GM19239 (cell line): ENCODE measurements at places on chromosomes 7 and 10.

DNA sequence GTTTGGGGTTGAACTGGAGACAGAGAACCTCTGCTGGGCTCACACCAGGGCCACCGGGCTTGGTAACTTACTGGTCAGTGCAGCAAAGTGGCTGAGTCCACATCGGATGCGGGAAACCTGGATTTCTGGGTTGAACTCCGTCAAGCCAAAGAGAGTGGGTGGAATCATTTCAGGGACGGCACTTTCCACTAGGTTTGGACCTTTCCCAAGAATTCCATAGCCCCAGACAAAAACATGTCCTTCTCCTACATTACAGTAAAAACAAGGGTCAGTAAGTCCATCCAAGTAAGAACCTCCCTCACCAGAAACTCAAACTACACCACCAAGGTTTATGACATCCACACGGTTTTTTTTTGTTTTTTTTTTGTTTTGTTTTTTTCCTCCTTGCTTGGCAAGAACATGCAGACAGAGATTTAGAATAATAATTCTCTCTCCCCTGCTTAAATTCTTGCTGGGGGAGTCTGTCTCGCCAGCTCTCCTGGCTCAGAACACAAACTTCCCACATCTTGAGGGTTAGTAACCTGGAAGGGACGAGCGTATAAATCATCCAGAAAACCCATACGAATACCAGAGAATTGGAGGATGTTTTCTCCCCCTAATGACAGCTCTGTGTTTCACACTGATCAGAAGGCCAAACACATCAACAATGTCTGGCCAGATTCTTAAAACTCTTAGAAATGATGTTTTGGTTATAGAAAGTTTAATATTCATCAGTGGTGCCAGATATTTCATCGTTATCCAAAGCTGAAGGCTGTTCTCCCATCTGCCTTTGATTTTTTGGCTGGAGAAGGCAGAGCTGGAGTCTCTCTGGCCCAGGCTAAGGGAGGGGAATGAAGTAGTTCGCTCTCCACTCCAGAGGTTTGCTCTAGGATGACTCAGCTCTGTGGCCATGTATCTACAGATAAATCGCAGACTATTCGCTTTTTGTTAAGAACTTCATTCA, 17.5 kb downstream of the RCC1L start:
- no peak for DNase-seq

DNA sequence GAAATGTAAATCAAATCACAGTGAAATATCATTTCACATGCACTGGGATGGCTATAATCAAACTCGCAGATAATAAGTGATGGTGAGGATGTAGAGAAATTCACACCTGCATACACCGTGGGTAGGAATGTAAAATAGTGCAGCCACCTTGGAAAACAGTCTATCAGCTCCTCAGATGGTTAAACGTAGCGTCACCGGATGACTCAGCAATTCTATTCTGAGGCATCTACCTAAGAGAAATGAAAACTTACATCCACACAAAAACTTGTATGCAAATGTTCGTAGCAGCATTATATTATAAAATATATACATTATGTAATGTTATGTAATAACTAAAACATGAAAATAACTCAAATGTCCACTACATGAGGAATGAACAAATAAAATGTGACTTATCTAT, 38.9 kb downstream of the SH3PXD2A start:
- no peak for DNase-seq

DNA sequence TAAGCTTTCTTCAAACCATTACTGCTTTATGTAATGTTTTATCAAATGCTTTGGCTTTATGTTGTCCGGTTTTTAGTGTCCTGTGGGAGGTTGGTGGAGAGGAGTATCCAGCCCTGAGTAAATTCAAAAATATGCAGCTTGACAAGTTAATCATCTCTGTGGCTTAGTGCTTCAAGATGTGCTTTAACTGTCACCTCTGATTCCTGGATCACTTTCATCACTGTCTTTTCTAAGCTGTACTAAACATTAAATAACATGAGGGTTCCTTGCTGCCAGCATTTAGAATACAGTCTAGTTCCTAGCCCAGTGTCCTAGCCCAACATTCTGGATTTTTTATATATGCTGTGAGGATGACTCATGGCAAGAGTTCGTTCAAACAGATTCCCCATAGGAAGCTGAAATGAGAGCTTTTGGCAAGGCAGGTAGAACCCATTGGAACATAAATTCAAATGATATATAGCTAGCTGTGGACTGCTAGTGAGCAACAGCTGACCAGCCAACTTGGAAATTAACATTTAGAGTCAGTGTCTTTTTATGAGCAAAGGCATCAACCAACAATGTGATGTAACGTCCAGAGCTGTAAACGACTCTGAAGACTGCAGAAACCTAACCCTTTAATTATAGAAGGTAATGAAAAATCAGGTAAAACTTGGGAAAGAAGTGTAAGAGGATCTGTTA, 80.6 kb upstream of the OIT3 start:
- DNase-seq: no peak

DNA sequence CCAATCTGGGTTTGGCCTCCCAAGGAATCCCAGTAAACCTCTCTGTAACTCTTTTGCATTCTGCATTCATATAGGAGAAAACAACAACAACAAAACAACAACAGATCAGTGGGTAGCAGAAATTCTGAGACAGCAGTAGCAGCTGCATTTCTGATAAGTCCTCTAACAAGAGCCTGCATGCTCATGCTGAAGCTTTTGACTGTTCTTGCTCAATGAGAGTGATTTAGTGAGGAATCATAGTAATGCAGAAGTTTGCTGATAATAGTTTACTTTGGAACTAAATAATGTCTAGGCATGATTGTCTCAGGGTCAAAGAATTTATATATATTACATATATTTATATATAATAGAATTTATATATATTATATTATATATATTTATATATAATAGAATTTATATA, 35.2 kb downstream of the BMPER start:
- DNase-seq: no peak

GRCh38 chr7:90671571-90671970, 75.5 kb downstream of the CDK14 start:
- no peak for DNase-seq

- DNase-seq: no peak
Measured at GRCh38 chr10:112898540-112899390, 51.3 kb upstream of the TCF7L2 start.

DNA sequence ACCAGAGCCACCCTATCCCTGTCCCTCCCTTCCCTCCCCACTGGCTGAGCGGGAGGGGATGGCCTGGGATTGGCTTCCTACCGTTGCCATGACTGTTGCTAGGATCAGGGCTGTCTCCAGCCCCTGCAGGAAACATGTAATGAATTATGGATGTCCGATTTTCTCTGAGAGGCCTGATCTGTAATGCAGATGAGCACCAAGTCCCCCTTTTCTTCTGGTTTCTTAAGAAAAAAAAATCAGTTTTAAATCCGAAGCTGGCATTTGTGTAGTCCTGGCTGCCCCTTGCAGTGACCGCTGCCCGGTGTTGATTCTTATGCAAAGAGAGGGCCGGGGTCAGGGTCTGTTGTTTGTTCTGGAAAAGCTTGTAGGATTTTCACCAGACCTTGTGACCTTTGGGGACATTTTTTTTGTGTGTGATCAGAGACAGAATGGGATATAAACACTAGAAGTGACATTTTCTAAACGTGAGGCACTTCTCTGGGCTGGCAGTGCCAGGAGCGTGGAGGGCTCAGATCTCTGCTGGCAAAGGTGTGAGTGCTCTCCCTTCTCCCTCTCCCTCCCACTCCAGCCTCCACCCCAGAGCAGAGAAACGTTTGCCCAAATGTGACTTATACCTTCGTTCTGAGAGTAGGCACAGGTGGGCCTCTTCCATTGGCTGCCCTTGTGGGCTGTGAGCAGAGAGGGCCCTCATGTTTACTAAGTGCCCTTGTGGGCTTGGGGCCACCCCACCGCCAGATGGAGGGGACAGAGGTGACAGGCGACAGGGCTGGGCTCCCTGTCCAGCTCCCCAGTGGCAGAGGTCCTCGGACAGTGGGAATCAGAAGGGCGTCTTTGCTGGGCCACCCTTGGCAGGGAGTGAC, 127.5 kb downstream of the DNAJB6 start:
- DNase-seq: no peak

GRCh38 chr10:34581801-34582532, 233.1 kb downstream of the PARD3 start:
- DNase-seq: no peak

DNA sequence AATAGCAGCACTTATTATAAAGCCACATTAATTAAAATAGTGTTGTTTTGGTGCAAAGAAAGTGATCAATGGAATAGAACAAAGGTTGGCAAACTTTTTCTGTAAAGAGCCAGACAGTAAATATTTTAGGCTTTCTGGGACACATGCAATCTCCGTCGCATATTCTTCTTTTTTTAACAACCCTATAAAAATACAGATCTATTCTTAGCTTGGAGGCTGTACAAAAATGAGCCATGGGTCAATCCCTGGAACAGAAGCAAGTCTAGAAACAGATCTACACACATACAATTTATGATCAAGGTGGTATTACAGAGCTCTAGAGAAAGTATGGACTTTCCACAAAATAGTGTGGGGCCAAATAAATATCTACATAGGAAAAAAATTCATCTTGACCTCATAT, 71.8 kb downstream of the ARHGAP21 start:
- DNase-seq: no peak

DNA sequence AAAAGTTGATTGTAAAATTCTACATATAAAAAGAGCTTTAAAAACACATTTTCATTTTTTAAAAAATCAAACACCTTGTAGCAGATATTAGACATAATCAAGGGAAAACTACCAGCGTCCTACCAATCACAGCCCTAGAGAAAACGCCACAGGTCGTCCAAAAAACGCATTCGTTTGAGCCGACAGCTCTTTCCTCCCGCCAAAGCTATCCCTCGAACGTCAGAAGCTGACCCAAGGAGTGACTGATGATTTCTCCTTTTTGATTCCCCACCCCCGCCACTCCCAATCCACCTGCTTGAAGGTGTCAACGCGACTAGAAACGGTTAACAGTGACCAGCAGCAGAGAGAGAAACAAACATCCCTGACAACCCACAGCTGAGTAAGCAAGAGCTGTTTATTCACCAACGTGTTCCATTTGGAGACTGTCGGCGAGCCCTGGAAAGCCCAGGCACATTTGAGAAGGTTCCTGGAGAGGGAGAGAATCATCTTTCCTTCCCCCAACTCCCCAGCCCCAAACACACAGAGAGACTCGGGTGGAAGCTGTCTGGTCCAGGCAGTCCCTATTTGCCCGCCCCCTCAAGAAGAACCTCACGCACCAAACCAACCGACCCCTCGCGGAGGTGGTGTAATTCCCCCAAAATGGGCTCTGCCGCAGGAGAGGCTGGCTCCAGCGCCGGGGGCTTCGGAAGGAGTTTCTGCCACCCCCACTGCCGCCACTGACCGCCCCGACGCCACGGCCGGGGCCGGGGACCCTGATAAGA, 622 bp downstream of the CPEB3 start:
- DNase-seq: no peak

DNA sequence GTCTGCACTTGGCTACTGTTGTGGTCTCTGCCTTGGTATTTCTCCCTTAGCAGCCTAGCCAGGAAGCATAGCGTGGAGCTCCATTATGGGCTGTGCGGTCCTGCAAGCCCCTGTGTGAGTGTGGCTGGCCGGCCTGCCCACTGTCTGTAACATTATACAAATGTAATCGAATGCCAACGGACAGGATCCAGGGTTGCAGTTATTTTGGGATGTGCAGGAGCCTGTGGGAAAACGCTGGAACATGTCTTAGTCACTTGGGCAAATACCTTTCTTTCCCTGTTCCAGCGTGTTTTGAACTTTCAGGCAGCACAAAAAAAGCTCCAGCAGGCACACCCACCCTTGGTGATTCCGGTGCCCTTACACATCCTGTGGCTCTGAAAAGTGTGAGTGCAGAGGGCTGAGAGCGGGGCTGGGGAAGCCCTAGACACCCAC, 29.5 kb downstream of the BAG3 start:
- no peak for DNase-seq

GRCh38 chr7:49797987-49798660, 24.7 kb downstream of the VWC2 start:
- DNase-seq: no peak

- no peak for DNase-seq
Measured at GRCh38 chr10:74337330-74338016, 186.5 kb downstream of the ADK start.

- no peak for DNase-seq
Measured at GRCh38 chr7:12638851-12639456, 48.5 kb upstream of the ARL4A start.

DNA sequence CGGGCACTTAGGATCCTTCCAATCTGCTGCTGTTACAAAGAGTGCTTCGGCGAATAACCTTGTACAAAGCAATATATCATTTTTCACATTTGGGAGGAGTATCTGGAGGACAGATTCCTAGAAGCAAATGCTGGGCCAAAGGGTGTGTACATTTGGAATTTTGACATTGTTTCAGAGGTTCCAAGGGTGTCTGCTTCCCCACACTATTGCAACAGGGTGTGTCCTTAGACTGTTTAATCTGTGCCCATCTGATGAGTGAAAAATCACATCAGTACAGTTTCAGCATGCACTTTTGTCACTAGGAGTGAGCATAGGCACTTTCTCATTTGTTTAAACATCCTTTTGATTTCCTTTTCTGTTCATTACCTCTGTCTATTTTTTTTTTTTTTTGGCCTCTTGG, 8.6 kb upstream of the ELFN1 start:
- no peak for DNase-seq

GRCh38 chr7:90412458-90413184, 9.4 kb downstream of the CLDN12 start:
- DNase-seq: no peak

- DNase-seq: no peak
Measured at GRCh38 chr7:121395494-121395960, 581 bp downstream of the FAM3C start.

GRCh38 chr10:104387130-104387888, 33.7 kb downstream of the CFAP58 start:
- DNase-seq: peak; percentile 10

- DNase-seq: no peak
Measured at GRCh38 chr10:131231965-131232541, 79.5 kb downstream of the TCERG1L start.

GRCh38 chr10:1824928-1825327, 87.6 kb upstream of the ADARB2 start:
- no peak for DNase-seq

GRCh38 chr10:128147064-128147463, 20.8 kb upstream of the MKI67 start:
- no peak for DNase-seq

DNA sequence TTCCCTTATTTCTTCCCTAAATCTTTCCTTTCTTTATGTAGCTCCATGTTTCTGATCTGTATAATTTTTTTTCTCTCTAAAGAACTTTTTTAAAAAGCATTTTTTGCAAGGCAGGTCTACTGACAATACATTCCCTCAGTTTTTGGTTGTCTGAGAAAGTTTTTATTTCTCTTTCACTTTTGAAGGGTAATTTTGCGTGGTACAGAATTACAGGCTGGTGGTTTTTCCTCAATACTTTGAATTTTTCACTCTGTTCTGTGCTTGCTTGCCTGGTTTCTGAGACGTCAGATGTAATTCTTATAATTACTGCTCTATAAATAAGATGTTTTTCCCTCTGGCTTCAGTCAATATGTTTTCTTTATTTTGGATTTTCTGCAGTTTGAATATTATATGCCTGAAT, 205.4 kb upstream of the VSTM2A start:
- DNase-seq: no peak

GRCh38 chr7:71661671-71662224, 529.8 kb downstream of the GALNT17 start:
- DNase-seq: no peak

GRCh38 chr7:50641442-50642405, 76.5 kb upstream of the DDC start:
- no peak for DNase-seq

- no peak for DNase-seq
Measured at GRCh38 chr10:69838853-69839252, 37.1 kb downstream of the COL13A1 start.
